ENCODE measurements at places on chromosomes 12 and 14. TPM values are rescaled to one million over a fixed set of nuclear protein-coding genes. Genes with fewer than 3 reads are reported as not detected.

Gene SLCO1B1
- total RNA-seq, result 0.81 TPM

Gene RHOJ
- 1.1 TPM for total RNA-seq

Gene RDH16
- total RNA-seq, result not detected

Gene GPHB5
- total RNA-seq, result not detected

Gene A2ML1
- total RNA-seq, result not detected

Gene KLHL33
- total RNA-seq, result not detected

Gene ACOT2
- 14.5 TPM for total RNA-seq

DNA sequence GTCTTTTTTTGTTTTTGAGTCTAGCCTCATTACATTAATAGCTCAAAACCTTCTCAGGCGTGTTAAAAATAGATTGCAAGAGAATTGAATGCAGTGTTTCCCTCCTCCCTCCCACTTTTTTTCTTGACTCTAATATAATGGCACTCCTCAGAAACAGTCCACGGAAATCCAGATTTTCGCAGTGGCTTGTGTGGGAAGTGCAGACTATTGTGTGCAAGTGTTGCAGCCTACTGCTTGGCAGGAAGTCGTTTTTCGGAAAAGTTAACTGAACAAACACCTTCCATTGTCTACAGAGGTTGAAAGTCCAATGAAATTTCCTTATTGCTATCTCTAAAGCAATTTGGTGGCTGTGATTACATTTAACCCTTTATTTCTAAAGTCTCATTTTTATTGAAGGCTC is 147.9 kb upstream of the E2F7 start:
- DNase-seq, result no peak

DNA sequence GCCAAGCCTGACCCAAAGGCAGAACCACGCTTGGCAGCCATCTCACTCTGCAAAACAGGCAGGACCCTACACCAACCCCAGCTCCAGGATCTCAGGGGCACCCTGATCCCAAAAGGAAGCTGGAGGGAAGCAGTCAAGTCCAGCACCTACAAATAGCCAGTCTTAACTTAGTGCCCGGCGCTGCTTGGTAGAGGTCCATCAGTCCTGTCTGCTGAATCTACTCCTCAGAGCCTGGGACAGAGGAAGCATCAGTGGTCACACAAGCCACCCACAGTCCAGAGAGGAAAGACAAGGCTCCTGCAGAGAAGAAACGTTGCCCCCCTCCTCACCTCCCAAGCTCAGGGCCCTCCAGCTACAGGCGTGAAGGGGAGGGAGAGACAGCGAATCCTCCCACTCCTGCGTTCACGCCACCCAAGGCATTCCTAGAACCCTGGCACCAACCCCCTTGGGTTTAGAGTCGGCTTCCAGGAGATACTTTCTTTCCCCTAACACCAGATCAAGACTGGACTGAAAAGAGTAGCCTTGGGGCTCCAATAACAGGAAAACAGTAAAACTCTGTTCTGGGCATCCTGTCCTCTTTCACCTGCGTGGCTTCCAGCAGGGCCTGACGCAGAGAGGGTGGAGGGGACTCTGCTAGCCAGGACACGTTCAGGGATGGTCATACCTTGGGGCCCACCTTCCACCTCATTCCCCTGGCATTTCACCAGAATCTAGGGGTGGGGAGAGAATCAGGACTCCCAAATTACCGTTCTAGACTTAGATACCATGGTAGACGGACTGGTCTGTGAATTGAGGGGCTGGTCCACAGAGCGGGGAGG is 1.2 kb downstream of the PXN start:
- peak; percentile 30 for DNase-seq

DNA sequence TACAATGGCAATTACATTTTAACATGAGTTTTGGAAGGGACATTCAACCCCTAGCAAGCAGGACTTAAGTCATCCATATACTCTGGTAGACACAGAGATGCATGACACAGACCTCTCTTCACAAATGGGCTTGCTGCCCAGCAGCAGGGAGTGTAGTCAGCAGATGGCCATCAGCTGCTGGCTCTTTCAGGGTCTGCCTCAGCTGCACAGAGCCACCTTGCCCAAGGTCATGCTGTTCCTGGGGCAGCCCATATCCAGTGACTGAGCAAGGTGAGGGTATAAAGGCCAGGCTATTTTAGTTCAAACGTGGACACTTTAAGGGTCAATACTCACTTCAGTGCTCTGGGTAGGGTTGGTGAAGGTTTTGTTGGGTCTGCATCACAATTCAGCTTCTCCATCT is 58.3 kb upstream of the JDP2 start:
- no peak for DNase-seq

- peak; percentile 57 for DNase-seq
Observed at GRCh38 chr12:92144631-92145480, 790 bp downstream of the BTG1 start.

GRCh38 chr14:103628221-103628683 is 759 bp upstream of the KLC1 start:
- DNase-seq, result peak; percentile 62

GRCh38 chr12:48691826-48692487 is 9.9 kb upstream of the KANSL2 start:
- no peak for DNase-seq

GRCh38 chr12:128815779-128816642 is 7.7 kb downstream of the SLC15A4 start:
- no peak for DNase-seq

- DNase-seq, result no peak
Observed at GRCh38 chr14:95296966-95297365, 22.7 kb downstream of the CLMN start.

GRCh38 chr12:45994736-45995135 is 4.4 kb upstream of the SCAF11 start:
- DNase-seq, result no peak

- no peak for DNase-seq
Observed at GRCh38 chr12:130538343-130539095, 177.6 kb downstream of the RIMBP2 start.

DNA sequence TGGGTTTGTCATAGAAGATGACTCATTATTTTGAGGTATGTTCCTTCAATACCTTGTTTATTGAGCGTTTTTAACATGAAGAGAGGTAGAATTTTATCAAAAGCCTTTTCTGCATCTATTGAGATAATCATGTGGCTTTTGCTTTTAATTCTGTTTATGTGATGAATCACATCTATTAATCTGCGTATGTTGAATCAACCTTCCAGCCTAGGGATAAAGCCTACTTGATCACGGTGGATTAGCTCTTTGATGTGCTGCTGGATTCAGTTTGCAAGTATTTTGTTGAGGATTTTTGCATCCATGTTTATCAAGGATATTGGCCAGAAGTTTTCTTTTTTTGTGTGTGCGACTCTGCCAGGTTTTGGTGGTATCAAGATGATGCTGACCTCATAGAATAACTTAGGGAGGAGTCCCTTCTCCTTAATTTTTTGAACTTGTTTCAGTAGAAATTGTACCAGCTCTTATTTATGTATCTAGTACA is 602.6 kb downstream of the SNAPC1 start:
- no peak for DNase-seq

- no peak for DNase-seq
Observed at GRCh38 chr14:89626233-89626806, 209.3 kb upstream of the FOXN3 start.

- DNase-seq, result peak; percentile 32
Observed at GRCh38 chr14:85234156-85235025, 295.6 kb upstream of the FLRT2 start.

- no peak for DNase-seq
Observed at GRCh38 chr14:96091149-96091693, 52.1 kb downstream of the C14orf132 start.

- peak; percentile 46 for DNase-seq
Observed at GRCh38 chr12:26126340-26127284, 1.8 kb upstream of the BHLHE41 start.

- no peak for DNase-seq
Observed at GRCh38 chr14:78358591-78358990, 188.4 kb downstream of the NRXN3 start.

GRCh38 chr12:24414480-24414879 is 465.0 kb upstream of the SOX5 start:
- no peak for DNase-seq

GRCh38 chr12:92297932-92298696 is 152.5 kb upstream of the BTG1 start:
- DNase-seq, result no peak

GRCh38 chr14:99506276-99506675 is 25.1 kb downstream of the CCNK start:
- no peak for DNase-seq

- DNase-seq, result peak; percentile 70
Observed at GRCh38 chr12:71397433-71397954, 42.1 kb upstream of the LGR5 start.

GRCh38 chr12:89874146-89874545 is 165.5 kb upstream of the ATP2B1 start:
- no peak for DNase-seq

DNA sequence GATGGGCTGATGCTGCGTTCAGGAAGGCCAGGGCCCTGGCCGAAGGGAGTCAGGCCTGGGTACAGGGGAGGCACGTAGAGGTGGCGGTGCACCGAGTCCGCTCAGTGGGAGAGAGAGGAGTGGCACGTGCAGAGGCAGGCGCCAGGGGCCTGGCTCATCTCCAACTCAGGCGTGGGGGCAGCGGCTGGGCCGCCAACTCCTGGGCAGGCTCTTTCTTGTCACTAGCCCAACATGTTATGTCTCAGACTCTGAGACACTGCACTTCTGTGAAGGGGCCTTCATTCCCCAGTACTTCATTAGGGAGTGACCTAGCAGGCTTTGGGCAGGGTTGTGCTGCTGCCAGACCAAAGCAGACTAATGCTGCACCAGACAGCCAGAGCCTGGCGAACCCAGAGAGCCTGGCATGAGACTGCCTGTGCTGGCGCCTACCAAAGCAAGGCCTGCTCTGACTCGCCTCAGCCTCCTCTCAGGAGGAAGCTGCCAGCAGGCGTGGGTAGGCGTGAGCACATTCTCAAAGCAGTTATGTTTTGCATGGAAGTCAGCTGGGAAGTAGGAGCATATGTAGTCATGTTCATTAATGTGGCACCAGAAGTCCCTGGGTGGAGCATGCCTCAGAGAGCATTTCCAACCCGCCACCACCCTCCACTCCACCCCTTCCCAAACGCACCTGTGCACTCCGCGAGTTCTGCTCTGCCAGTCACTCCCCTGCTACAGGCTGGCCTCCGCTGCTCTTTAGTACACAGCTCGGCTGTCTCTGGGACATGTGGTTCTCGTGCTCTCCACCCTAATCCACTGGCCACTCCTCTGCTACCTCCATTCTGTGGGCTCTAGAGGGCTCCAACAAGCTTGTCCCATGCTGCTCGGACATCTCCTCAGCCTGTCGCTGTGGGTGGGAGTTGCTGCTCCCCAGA is 9.7 kb downstream of the CKB start:
- DNase-seq, result no peak

- DNase-seq, result no peak
Observed at GRCh38 chr14:96413526-96413925, 21.6 kb downstream of the AK7 start.

GRCh38 chr12:94767956-94768355 is 117.6 kb upstream of the TMCC3 start:
- DNase-seq, result no peak

GRCh38 chr12:53212931-53213330 is 5.9 kb upstream of the ITGB7 start:
- DNase-seq, result no peak

DNA sequence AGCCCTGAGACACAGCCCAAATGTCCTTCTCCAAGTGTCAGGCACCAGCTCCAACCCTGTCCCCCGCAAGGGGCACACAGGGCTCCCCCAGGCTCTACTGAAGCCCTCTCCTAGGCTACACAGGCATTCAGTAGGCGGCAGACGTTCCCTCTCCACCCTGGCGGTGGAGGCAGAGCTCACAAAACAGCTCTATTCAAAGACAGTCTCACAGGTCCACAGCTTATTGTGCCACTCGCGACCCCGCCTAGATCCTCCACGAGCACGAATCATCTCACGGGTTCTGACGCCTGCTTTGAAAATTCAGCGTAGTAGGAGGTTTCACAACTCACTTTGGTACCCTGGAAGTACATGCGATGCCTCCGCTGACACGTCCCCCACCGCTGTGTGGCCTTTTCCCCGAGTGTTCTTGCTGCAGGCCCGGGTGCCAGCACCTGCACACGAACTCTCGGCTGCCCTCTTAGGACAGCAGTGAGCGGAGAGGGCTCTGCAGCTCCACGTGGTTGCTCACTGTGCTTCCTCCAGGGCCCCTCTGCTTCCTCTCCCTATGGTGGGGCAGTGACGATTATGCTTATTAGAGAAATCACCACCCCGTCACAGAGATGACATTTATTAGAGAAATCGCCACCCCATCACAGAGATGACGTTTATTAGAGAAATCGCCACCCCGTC is 78.5 kb downstream of the ADGRD1 start:
- no peak for DNase-seq

DNA sequence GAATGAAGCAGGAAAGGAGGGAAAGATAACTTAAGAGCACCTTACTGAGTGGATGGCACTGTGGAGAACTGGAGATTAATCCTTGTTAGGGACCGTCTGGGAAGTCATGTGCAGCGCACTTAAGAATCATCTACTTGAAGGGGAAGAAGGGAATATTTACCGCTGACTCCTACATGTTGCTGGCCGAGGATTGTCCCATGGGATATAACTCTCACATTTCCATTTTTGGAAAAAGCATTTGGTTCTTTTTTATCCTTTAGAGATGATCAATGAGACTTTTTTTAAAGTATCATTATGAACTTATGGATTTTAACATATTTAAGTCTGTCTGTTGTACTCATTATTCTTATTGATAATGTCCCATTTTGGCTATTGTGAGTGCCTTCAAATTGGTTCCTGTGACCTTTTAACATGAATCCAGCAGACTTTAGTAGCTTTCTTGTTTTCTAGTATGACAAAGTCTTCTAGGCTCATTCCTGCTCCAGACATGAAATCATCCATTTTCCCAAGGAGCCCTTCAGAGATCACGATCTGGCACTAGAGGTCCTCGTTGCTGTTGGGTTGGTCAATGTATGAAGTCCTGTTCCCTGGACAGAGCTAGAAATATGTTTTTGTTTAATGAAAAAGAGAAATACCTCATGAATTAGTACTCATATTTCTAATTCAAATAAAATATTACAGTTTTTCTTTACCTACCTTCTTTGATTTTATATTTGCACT is 20.2 kb upstream of the FAM234B start:
- no peak for DNase-seq

DNA sequence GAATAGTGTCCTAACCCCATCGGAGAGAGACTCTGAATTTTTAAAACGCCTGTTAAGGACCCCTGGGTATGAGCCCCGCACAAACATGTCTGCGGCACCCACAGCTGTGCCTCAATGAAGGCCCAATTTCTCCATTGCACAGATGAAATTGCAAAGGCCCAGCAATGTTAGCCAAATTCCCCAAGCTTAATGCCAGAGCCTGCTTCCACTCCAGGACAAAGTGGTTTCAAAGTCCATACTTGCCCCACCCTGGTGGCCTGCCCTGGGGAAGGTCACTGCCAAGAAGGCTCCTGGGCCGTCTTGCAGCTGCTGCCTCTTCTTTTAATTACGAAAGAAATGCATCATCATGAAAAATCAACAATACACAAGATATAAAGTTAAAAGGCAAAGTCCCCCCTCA is 1179.7 kb downstream of the VRK1 start:
- no peak for DNase-seq

- DNase-seq, result no peak
Observed at GRCh38 chr14:105476097-105476830, 1.6 kb downstream of the CRIP2 start.

DNA sequence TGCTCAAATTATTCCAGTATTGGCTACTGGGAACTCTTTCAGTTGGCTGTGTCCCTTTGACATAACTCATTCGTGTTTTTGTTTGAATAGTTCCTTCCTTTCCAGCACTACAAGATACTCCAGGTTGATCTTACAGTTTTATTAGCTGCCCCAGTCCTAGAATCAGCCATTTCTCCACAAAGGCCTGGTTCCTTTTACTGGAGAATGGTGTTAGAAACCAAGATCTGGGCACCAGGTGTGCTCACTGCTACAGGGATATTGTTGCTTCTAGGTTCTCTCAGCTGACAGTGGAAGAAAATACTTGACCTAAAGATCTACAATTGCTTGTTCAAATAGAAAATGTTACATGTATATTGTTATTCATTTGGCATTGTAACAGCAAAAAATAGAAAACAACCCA is 21.9 kb downstream of the CDK17 start:
- no peak for DNase-seq
